ENCODE measurements at places on chromosomes 13 and 19.

DNA sequence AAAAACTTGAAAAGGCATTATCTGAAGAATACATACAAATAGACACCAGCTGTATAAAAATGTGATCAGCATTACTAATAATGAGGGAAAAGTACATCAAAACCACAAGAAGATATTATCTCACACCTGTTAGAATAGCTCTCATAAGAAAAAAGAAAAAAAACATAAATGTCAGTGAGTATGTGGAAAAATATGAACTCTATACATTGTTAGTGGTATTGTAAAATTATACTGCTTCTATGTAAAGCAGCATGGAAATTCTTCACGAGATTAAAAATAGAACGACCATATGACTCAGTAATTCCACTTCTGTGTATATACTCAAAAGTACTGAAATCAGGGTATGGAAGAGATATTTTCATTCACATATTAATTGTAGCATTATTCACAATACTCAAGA is 1146.4 kb downstream of the SLITRK5 start:
- no peak for DNase-seq

DNA sequence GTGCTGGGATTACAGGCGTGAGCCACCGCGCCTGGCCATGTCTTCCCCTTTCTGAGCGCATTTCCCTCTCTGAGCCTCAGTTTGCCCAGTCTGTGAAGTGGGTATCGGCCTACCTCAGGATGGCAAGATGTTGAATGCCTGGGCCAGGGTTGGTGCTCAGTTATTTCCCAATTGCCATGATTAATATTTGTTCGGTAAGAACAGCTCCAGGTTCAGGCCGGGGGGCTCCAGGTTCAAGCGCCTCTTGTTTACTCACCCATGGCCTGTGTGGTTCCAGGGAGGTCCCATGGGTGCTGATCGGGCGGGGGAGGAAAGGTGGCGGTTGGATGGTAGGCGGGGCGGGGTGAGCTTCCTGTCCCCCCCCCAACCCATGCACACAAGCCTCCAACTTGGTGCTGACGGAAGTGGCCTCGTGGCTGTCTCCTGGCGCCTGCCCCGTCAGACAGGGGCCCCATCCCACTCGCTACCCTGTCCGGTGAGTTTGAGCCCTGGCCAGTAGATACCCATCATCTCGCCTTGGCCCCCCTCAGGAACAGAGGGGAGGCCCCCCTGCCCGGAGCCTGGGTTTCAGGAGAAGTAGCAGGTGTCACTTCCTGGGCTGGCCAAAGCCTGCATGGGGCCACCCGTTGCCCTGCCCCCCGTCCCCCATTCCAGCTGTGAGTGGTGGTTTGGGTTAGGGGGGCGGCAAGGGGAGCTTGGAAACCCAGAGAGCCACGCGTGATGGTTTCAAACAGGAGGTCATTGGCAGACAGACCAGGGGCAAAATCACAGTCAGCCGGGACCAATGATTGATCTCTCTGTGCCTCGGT is at the start of gene FCHO1:
Gene FCHO1 (plus strand): TSS at position 375 of the 809 bp plus-strand sequence. CDS start 3,688 bp downstream, outside the sequence.
- peak; percentile 94 for DNase-seq

GRCh38 chr13:105327581-105328126 is 1207.8 kb downstream of the EFNB2 start:
- no peak for DNase-seq

DNA sequence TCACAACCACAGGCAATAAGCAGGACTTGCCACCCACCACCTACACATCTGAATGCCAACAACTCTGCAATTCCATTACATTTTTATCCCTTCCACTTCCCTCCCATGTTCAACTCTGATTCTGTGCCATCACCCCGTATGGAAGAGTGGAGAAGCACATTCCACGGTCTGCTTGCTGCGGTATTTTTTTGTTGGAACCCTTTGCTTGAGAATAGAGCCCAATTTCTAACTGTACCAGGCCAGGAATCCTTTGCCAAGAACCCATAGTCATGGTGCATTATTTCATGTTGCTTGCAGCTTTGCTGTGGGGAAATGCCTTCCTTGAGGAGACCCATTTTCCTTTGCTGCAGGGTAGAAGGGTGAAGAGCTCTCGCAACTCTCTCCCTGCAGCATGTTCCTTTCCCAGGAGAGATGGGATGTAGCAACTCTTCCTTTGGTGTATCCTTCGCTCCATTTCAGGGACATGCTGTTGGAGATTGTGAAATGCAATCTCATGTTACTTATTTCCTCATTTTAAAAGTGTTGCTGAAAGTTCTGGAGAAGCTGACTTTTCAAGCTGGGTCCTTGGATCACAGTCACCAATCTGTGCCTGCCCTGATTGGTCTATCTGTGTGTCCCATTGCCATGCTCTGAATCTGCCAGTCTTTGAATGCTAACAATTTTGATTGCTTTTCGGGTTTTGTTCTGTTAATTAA is 69.8 kb upstream of the STARD13 start:
- DNase-seq = no peak

DNA sequence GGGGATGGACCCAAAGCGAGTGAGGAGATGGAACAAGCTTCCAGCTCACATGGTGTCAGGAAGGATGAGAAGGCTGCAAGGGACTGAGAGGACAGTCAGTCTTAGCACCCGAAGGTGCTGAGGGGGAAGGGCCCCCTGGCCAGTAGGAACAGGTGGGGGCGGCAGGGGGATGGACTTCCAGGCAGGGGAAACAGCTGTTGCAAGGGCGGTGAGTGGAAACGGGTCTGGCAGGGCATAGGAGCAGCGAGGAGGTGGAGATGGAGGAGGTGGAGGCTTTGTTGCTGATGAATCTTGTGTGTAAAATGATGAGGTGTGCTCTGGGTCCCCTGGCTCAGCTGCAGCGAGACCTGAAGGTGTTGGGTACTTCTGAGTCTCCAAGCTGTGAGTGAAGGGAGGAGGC is 1.2 kb downstream of the MAP1S start:
- no peak for DNase-seq

- DNase-seq = no peak
Observed at GRCh38 chr13:87208636-87209035, 462.5 kb upstream of the SLITRK5 start.

- no peak for DNase-seq
Observed at GRCh38 chr19:1270854-1271527, 1.9 kb downstream of the CIRBP start.

GRCh38 chr19:14198384-14199376 is 7.3 kb downstream of the ADGRL1 start:
- no peak for DNase-seq

DNA sequence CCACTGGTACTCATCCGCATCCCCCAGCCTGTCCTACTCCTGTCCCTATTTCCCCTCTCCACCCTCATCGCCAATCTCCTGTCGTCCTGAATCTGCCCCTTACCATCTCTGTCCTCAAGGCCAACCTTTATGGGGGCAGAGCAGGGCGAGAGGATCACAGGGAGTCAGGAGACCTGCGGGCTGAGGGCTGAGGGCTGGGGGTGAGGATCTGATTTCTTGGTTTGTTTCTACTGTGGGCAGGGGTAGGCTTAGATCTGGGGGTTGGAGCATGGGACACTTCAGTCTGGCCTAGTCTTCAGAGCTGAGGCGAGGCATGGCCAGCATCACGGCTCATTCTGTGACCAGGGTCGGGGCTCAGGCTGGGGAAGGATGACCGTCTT is 16.5 kb upstream of the ERCC1 start:
- DNase-seq = no peak

- no peak for DNase-seq
Observed at GRCh38 chr13:63086286-63086685, 1670.6 kb upstream of the PCDH20 start.

DNA sequence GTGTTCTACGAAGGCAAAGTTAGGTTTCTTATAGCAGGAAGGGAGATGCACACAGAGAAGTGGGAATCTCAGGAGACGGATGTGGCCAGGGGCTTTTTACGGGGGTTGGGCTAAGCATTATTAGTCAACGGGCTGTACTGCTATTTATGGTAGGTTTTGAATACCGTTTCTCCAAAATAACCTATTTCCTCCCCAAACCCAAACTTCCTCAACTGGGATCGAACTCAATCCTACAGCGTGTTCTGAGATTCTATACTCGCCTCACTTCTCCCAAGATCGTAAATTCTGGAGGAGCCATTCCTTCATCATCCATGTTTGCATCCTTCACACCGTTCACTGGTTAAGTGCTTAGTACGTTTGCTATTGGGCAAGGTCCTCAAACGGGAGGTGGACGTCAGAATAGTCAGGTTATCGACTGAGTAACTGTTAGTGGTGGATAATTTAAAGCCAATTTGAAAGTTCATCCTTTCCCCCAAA is 1.2 kb upstream of the TRIM13 start:
- no peak for DNase-seq

GRCh38 chr19:44718441-44719261 is 19.7 kb downstream of the CEACAM16 start:
- DNase-seq = no peak

DNA sequence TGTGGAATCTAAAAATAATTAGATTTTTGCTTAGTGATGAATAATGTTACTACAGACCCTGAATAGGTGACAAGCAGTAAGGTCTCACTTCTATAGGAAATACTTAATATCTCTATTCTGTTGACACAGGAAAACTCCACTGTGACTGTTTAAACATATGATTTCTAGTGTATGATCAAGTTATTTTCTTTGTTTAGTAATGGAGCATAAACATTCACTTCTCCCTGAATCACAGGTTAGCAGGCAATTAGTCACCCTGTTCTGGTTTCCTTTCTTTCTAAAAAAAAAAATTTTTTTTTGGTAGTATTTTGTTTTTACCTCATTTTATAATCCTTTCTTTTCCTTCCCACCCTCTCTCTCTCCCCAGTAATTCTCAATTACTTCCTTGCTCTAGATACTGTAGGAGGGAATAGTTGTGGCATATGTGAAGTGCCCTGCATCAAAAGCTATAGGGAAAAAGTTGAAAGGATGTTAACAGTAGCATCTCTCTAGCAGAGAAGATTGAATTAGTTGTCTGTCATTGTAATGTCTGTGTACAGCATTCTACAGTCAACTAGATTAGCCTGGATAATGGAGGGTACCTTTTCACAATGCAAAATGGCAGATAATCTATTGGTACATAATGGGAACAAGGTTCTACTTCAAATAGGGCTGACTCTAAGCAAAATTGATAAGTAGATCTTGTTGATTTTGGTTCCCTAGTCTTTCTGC is 3.5 kb downstream of the HS6ST3 start:
- DNase-seq = no peak

DNA sequence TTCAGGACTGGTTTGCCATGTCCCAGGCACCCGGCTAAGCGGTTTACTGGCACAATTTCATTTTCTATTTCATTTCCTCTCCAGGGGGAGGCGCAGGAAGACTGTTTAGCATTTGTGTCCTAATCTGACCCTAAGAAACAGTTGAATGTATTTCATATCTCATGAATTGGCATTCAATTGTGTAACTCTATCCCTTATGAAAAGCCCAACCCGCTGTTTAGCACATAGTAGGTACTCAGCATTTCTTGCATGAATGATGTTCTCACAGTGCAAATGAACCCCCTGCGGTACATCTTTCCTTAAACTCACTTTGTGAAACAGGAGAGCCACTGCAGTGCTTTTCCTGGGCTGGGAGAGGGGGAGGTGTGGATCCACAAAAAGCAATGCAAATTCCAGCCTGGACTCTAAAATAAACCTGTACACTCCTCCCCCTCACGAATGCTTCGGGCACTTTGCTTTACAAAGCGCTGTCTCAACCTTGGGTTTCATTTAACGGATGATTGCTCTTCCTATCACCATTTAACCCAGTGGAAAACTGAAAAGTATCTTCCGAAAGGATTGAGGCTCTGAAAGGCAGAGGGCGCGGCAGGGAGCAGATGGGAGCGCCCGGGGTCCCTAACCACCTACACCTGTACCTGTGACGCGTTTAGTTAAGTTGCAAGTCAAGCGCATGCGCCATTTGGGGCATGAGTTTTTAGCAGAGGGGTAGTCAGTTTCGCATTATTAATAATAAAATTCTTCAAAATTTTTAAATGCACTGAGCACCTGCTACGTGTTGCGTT is 1.2 kb upstream of the EEF2 start:
- DNase-seq = peak; percentile 73

GRCh38 chr13:65911546-65912193 is 1318.5 kb downstream of the PCDH9 start:
- DNase-seq = no peak

DNA sequence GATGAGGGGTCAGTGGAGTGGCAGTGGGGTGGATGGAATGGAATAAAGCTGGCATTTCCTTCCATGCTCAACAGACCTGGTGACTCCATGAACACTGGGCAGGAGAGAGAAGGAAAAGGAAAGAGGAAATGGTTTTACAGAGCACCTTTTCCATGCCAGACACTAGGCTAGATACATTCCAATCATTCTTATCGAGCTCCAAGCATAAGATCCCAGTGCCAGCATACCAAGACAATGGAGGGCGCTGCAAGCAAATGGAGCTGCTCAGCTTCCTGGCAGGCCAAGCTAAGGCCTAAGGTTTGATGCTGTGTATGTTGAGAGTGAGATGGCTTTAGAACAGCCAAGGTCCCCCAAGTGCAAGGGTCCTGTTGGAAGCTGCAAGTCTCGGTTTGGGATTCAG is 113.2 kb downstream of the HSPH1 start:
- no peak for DNase-seq

DNA sequence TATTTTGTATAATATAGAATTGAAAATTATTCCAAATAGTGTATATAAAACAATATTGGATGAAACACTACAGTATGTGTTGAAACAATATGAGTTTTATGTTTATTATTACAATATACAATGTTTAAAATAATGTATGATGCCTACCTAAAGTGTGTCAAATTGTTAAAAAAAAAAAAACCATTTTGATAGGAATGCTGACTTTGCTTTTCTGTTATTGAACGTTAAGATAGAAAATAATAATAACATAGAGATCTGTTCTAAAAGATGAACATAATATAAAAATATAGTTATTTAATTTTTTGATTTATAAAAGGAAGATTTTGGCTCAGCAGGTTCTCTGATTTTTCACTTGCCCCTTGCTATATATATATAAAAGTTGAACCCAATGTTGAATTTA is 474.6 kb upstream of the ATXN8OS start:
- no peak for DNase-seq

GRCh38 chr19:33343859-33344572 is 29.5 kb upstream of the CEBPG start:
- DNase-seq = no peak

DNA sequence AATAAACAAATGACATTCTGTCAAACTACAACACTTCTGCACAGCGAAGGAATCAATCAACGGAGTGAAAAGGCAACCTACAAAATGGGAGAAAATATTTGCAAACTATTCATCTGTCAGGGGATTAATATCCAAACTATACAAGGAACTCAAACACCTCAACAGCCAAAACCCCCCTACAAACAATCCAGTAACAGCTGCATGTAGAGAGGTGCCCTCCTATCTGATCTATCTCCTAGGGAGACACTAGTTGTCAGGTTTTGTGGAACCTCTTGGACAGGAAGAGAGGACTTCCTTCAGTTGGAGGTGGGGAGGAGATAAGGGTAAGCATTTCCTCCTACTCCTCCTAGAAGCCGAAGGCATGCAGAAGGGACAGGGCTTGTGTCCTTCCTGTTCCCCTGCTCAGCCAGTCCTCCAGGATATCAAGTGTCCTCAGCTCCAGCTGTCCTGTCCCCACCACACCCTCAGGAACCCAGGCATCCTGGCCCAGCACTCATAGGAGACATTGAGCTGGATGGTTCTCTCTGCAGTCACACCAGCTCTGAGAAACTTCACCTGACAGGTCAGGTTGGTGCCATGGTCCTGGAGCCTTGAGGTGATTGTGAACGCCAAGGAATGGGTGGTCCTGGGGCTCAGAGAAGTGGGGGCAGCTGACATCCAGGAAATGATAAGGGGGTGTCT is 9.8 kb upstream of the SIGLEC8 start:
- DNase-seq = no peak

Measured in activated naive CD4-positive, alpha-beta T cell treated with anti-CD3 and anti-CD28 coated beads, Interleukin-2, amount 10 ng/mL, durations not matched to agents 7 days and 5 days (primary cell).